ENCODE measurements at places on chromosomes 7 and 10.

DNA sequence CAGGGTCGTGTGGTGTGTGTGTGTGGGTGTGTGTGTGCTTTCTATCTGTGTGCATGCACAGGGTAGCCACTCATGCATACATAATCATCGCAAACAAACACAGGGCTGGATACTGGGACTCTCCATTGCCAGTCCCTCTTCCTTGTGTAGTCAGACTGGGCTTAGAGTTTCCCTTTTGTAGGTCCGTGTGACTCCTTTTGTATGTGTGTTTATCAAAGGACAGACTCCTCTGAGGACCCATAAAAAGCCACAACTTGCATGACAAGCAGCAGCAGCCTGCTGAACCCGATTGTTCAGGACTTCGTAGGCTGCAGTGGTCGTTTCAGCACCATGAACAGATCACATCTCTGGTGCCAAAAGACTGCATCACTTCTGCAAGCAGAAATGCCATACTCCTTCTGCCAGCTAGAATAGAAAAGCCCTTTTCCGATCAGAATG is 895 bp downstream of the VSTM2A start:
- DNase-seq, result no peak

DNA sequence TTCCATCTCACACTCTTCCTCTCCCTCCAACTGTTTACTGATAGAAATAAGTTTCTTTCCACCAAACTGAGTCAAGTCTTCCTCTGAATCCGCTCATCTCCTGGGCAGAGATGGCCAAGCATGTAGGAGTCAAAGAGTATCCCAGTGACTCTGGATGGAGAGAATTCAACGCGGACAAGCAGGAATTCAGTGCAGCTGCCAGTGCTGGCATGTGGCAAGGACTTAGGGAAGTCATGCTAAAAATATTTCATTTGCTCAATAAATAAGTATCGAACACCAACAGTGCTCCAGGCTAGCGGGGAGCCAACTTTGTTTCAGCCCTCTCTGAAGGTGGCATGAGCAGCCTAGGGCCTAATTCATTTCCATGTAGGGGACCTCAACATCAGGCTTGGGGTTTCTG is 351.6 kb upstream of the ZMIZ1 start:
- no peak for DNase-seq

DNA sequence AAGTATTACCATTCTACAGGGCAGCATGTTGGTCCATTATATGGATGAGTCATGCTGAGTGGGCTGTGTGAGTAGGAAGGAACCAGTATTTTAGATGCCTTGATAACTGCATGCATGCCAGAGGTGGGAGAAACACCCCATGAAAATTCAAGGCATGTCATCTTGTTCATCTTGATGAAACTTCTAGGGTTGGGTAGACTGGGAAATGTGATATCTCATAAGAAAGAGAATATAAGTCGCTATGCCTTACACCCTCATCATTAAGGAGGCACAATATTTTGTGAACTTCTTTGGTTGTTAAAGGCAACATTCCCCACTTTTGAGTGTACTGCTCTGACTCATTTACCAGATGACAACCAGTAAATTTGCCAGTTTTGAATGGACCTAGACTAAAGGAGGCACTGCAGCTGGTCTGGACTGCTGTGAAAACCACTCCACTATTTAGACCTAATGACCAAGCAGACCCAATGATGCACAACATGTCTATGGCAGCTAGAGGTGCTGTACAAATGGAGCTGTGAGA is 48.0 kb downstream of the ZNF365 start:
- DNase-seq, result no peak

DNA sequence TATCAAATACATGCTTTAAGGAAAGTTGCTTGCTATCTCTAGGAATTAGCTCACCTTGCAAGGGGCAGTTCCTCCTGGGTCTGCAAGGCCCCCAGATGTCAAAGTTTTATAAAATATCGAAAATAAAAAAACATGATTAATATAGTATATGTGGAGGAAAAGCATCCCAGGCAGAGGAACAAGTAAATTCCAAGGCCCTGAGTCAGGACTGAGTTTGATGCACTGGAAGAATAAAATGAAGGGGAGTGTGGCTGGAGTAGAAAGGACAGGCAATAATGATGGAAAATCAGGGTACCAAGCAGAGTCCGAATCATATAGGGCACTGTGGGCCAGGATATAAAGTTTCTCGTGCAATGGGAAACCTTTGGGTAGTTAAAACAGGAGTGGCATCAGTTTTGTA is 112.4 kb upstream of the EEPD1 start:
- DNase-seq, result no peak

GRCh38 chr7:28405662-28406061 is 6.7 kb upstream of the CREB5 start:
- no peak for DNase-seq

DNA sequence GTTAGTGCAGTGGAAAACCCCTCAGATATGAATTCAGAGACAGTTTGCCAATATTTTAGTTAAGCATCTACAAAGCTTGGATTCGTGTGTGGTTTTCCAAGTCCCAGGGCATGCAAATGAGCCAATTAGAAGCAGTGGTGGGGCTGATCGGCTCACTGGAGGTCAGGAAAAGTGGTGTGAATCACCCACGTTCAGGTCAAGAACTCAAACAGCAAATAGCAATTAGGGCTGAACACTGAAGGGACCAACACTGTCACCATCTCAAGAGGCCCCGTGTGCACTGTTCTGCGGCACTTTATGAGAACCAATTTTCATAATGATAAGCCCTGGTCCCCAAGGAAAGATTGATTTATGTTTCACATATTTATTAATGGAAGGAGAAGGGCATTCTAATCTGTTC is 68.9 kb downstream of the ADARB2 start:
- no peak for DNase-seq

- DNase-seq, result no peak
Observed at GRCh38 chr10:103333934-103334520, 16.9 kb downstream of the PCGF6 start.

GRCh38 chr10:12181065-12181775 is 14.5 kb downstream of the NUDT5 start:
- peak; percentile 38 for DNase-seq

- no peak for DNase-seq
Observed at GRCh38 chr7:92582948-92583347, 7.2 kb downstream of the FAM133B start.

DNA sequence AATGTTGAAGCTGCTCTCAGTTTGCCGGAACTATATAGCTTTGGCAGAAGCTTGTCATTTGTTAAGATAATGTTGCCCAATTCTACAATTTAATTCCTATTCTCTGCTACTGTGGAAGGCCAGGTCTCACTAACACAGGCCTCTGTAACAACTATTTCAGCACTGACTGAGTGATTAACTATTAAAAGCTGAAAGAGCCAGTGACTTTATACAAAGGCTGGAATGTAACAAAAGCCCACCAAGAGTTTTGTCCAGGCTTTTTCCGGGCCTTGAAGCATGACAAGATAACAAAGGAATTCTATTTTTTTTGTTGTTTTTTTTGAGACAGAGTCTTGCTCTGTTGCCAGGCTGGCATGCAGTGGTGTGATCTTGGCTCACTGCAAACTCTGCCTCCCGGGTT is 795.6 kb downstream of the PHTF2 start:
- no peak for DNase-seq

- DNase-seq, result no peak
Observed at GRCh38 chr10:130968964-130969363, 342.6 kb downstream of the TCERG1L start.

DNA sequence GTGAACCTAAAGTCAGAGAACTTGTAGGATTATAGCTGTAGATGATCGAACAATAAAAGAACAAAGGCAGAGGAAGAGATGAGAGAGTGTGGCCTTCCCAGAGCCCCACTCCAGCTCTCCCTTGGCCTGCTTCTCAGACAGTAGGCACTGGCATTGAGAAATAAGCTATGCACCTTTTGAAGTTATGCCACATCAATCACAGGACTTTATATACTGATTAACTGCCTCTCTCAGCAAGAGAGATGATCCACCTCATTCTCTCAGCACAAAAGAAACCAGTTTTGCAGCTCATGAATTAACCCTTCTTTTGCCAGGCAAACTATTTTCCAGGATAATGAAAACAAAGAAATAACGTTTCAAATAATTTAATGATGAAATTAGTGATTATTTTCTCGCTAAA is 22.0 kb upstream of the CTTNBP2 start:
- DNase-seq, result no peak

DNA sequence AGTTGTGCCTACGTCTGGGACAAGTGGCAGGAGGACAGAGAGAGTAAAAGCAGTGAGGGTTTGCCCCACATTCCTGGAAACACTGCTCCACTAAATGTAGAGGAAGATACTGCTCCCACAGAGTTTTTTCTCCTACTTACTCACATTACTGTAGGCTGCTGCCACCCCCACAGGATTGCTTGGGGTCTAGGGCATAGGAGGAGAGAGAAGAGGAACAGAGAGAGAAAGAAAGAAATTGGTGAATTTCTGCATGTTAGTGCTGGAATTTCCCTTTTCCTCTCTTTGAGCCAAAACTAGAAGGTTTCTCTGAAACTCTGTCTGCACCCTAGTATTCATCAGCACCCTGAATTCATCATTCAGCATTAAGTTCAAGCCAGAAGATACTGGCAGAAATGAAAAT is 397.9 kb downstream of the INHBA start:
- DNase-seq, result no peak

DNA sequence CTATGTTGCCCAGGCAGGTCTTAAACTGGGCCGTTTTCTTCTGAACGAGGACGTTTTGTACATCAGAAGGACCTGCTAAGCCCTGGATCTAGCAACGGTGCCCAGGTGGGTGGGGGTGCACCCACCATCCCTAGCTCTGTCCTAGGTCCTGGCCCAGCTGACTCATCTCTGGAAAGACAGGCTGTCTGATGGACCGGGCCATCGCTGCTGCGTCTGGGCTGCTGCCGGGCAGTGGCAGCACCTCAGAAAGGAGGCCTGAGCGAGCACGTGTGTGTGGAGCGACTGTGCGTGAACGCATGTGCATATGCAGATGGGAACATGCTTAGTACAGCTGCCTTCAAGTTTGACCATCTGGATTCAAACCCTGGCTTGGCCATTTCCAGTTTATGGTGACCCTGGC is 7.3 kb upstream of the ELFN1 start:
- DNase-seq, result no peak

DNA sequence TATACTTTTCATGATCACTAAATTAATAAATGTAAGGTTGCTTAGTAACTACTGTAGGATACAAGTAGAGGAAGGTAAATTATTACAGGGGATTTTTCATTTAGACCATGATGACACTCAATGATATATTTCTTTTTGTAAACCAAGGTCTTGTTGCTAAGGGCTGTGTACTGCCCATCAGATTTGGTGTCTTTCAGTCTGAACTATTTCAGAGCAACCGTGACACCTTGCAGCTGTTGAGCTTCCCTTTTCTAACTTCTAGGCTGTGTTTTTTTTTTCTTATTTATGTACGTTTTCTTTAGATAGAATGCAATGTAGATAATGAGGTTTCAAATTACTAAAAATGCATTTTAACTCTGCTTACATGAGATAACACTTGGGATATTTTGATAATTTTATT is 292.0 kb upstream of the MBL2 start:
- no peak for DNase-seq

GRCh38 chr7:11714676-11715075 is 117.3 kb downstream of the THSD7A start:
- no peak for DNase-seq

DNA sequence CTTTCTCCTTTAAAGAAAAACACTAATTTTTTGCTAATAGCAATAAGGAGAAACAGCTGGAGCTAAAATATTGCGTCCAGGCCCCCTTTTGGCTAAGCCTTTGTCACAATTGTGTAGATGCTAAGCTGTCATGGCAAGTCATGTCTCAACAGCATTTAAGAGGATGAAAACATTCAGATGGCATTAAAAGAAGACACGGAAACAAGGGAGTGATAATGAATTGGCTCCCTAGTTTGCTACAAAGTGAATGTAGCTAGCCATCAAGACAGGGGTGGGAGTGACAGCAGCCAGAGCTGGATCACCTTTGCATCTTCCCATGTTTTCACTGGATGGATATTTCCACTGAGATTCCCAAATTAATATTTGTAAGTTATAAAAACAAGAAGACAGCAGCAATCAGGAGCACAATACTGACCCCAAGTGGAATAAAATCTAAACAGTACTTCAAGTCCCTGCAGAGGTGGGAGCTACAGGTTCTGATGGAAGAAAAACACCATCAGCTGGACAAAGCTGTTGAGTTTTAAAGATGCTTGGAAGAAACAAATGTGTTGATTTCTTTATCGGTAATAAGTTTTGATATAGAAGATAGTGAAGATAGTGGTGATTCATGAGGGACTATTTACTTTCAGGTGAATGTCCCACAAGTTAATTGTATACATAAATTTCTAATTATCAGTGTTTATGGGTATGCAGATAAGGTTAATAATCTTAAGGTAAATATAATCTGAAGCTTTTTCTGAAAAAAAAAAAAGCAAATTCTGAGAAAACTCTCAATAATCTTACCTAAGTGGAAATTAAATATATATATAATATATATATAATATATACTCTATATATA is 129.4 kb downstream of the SLC16A9 start:
- no peak for DNase-seq

- no peak for DNase-seq
Observed at GRCh38 chr7:154347700-154348266, 295.6 kb downstream of the DPP6 start.

- DNase-seq, result no peak
Observed at GRCh38 chr10:78416031-78417011, 382.7 kb downstream of the RPS24 start.

- DNase-seq, result no peak
Observed at GRCh38 chr7:94313926-94314325, 80.8 kb upstream of the COL1A2 start.

DNA sequence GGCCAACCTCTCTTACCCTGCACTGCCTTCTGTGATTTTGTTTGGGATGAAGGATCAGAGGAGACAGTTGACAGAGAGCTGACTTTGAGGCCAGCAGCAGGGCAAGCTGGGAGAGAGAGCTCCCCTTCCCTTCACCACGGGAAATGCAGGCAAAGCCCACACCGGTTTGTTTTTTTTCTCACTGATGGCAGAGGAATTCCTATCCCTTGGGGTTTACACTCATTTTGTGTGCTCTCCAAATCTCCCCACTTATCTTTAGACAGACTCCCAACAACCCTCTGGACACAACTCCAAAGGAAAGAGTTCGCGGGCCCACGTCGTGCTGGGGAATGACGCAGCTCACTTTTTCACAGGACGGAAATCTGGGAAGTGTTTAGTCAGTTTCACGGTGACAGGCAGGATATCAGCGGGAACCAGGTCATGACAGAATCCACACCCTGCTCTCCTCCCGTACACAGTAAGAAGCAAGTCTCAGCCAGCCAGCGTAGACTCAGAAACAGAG is 68.3 kb upstream of the FAM171A1 start:
- DNase-seq, result no peak

GRCh38 chr10:130230036-130230435 is 93.8 kb downstream of the GLRX3 start:
- no peak for DNase-seq

GRCh38 chr7:103809229-103809994 is 180.0 kb downstream of the RELN start:
- DNase-seq, result no peak

Data from stimulated activated CD4-positive, alpha-beta T cell treated with anti-CD3 and anti-CD28 coated beads, Interleukin-1b, Interleukin-23, amount 100 ng/mL, for 4 hours (primary cell).